ENCODE measurements at places on chromosomes 2 and 18.

- no peak for DNase-seq
Observed at GRCh38 chr2:37664231-37664643, 7.2 kb downstream of the CDC42EP3 start.

- no peak for DNase-seq
Observed at GRCh38 chr2:164302786-164303185, 318.5 kb downstream of the GRB14 start.

DNA sequence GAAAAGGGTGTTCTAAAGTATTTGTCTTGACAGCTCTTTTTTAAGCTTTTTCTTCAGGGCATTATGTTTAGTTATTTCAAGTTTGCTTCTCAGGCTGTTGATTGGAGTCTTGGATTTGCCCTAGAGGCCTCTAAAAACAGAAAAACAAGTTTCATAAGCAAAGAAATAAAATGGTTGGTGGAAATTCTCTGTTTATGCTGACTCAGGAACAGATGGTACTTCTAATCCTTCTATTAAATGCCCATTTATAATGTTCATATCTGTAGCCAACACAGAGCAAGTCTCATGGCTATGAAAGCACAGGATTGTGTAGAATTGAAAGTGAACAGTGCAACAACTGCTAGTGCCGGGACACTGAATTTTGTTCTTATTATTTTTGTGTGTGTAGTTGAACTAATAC lies 60.4 kb downstream of the KCNJ3 start:
- no peak for DNase-seq

GRCh38 chr2:4151521-4151920 lies 448.1 kb downstream of the DCDC2C start:
- no peak for DNase-seq

- DNase-seq, result no peak
Observed at GRCh38 chr2:184875212-184875611, 276.9 kb downstream of the ZNF804A start.

DNA sequence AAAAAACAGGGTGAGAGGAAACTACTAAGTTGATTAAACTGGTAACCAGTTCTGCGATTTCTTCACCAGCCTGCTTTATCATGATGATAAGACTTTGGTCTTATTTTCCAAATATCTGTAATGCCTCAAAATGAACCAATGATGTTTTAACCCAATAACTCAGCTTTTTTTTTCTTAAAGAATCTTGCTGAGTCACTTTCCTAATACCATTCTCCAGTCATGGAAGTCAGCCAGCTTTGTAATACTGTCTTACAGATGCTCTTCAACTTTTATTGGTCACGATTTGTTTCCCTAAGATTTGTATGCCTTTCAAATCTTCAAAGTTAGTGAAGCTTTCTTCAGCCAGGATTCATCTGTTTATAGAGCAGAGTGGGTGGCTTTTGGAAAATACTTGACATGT lies 47.7 kb upstream of the SMIM21 start:
- peak; percentile 66 for DNase-seq

DNA sequence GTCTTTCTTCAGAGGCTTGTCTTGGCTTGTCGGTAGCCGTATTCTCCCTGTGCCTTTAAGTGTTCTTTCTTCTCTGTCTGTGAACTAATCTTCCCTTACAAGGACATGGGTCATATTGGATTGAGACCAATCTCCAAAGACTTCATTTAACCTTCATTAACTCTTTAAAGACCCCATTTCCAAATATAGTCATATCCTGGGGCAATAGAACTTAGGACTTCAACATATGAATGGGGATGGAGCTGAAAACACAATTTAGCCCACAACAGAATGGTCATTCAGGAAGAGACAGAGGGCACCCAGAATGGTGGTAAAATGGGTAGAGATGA lies 82.1 kb upstream of the TANK start:
- DNase-seq, result no peak

DNA sequence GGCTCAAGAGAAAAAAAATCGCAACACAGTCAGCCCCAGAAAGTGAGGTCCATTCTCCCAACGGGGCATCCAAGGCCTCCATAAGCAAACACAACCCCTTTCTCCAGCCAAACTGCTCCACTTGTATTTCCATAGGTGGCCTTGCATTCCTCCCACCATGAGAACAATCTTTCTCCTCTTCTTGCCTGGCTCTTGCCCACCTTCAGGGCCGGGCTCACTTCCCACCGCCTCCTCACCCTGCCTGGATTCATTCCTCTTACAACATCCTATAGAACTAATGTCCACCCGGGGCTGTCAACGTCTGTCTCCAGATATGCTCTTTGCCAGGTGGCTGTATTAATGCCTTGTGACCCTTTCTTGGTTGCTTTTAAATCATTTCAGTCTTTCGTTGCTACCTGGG lies 124.5 kb downstream of the SMAD7 start:
- DNase-seq, result no peak

DNA sequence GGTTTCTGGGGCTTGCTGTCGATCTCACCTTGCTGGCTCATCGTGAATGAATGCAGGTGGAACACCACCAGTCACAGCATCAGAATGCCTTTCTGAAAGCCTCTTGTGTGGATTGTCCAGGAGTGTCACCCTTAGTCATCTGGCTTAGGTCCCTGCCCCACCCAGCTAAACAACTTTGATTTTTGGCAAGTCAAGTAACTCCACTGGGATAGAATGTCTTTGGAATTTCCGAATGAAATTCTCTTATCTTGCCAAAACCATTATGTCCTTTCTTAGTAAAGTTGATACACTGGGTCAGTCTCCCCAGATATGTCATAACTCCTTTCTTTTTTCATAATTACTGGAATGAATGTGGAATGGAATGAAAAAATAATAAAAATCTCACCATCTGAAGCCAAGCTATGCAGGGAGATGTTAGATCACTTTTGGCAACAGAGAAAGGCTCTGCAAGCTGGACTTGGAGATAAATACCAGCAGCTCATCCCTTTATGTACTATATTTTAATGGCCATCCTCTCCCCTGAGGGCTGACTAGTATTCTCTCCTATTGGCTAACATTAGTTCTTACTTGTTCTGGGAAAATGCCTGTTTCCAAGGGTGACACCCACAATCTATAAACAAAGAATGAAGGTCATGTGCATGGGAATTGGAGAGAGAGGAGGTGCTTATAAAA lies 35.4 kb downstream of the INSIG2 start:
- DNase-seq, result peak; percentile 93

DNA sequence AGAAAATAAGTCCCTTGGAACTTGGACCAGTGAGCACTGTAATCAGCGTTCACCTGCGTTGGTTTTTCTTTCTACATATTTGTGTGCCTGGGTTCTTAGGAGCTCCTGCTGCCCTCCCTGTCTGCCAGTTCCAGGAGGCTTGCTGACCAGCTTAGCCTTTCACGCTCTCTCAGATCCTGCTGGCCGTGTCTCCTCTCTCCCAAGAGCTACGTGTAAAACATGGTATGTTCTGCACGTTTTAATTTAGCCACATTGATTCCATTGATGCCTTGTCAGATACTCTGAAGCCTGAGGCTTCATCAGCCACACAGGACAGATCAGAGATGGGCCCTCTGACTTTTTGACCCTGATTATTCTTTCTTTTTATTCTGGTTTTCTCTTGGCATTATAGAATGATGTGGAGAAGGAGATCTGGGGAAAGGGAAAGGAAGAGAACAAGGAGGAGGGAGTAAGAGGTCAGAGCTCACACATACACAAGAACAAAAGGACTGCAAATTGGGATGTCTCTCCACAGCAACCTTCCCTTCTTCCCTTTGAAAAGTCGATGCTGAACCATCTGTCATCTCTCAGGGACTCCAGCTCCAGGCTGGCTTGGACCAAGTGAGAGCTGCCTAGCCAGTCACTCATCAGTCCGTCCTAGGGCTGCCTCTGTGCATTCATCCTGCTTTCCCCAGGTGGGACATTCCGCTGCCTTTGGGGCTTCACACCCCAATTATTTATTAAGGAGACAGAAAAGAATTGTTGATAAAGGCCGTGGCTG lies 152.8 kb downstream of the PIK3C3 start:
- no peak for DNase-seq

DNA sequence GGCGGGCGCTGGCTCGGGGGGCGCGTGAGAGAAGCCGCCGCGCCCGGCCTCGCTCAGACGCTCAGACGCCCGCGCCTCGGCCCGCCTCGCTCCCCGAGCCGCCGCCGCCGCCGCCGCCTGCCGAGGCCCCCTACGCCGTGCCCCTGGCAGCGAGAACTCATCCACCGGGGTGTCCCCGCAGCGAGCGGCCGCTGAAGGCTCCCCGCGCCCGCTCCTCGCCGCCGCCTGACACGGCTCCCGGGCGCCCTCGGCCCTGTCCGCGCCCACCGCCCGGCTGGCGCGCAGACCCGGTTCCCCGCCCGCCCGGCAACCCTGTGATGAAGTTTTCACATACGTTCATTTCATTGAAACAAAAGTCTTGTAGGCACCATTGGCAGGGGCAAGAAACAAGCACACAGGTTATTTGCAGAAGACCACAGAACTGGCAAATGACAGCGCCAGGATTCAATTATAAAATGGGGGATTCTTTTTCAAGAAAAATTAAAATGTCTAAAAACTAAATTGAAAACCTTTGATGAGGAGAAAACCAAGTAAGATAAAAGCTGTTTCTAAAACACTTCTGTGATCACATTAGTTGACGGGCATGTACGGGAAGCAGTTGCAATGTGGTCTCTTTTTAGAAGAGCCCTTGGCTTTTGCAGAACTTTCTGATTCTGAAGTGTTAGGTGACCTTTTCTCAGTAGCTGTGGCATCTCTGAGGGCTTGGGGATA lies 50.5 kb upstream of the TUBA3D start:
- no peak for DNase-seq

GRCh38 chr18:5398269-5398668 lies 102.7 kb upstream of the ZBTB14 start:
- DNase-seq, result no peak

DNA sequence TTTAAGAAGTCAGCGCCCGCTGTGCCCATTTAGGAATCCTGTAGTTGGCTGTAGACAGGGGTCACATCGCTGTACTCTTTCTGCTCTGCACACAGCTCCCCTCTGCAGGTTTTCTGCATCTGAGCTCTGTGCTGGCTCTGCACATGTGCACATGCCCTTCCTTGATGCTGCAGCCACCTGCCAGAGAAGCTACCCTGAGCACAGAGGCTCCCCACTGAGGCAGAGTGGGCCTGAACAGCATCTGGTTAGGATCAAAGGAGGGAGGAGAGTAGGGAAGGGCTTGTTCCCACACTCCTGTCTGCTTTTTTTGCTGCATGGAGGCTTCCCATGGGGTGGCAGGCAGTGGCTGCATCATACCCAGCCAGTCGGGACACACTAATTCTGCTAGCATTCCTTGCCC lies 238.9 kb downstream of the FHOD3 start:
- no peak for DNase-seq

- no peak for DNase-seq
Observed at GRCh38 chr18:35590935-35591334, 9.4 kb downstream of the GALNT1 start.

DNA sequence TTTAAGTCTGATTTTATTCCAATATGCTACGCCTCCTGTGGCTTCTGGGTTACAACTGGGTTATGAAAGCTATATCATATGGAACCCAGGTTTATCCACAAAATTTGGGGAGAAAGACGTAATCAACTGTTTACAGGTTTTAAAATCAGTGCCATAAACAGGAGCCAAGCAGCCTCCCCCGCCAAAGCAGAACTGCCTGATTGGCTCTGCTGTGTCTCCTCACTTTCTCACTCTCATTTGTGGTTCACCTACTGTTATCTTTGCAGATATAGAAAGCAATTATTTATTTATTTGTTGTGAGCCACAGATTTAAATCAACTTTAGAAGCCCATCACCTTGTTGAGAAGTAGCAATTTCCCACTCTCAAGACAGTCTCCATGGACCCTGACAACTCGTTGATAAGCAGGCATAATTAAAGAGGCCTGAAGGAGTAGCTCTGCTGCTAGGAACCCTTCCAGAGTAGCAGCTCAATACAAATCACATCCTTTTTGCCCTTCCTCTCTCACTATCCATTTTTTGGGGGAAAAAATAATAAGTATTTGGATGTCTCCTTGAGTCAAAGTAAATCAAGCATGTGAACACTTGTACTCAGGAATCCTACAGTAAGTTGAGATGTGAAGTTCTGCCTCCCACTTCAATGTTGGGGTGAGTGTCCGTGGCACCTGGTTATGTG lies 191.0 kb upstream of the CCDC150 start:
- no peak for DNase-seq

GRCh38 chr18:23573626-23574431 lies 12.5 kb downstream of the NPC1 start:
- DNase-seq, result no peak

GRCh38 chr18:6239716-6240115 lies 175.0 kb downstream of the L3MBTL4 start:
- DNase-seq, result no peak

- no peak for DNase-seq
Observed at GRCh38 chr2:129396980-129397599, 582.4 kb upstream of the RAB6C start.

DNA sequence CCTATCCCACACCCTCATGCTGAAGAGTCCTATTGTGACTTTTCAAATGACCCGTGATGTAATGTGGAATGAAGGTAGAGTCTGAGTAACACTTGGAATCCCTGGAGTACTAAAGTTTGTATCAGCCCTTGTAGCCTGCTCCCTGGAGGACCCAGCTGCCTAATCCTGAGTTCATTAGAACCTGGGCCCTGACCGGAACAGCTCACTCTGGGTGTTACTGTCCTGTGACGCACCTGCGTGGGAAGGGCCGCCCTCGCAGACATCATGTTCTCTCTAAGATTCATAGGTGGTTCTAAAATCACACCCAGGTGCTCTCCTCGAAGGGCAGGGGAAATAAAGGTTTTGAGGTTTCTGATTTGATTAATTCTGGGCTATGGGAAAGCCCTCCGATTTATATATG lies 62.3 kb downstream of the NCK2 start:
- DNase-seq, result no peak

- DNase-seq, result no peak
Observed at GRCh38 chr2:46535360-46535759, 56.0 kb downstream of the TMEM247 start.

DNA sequence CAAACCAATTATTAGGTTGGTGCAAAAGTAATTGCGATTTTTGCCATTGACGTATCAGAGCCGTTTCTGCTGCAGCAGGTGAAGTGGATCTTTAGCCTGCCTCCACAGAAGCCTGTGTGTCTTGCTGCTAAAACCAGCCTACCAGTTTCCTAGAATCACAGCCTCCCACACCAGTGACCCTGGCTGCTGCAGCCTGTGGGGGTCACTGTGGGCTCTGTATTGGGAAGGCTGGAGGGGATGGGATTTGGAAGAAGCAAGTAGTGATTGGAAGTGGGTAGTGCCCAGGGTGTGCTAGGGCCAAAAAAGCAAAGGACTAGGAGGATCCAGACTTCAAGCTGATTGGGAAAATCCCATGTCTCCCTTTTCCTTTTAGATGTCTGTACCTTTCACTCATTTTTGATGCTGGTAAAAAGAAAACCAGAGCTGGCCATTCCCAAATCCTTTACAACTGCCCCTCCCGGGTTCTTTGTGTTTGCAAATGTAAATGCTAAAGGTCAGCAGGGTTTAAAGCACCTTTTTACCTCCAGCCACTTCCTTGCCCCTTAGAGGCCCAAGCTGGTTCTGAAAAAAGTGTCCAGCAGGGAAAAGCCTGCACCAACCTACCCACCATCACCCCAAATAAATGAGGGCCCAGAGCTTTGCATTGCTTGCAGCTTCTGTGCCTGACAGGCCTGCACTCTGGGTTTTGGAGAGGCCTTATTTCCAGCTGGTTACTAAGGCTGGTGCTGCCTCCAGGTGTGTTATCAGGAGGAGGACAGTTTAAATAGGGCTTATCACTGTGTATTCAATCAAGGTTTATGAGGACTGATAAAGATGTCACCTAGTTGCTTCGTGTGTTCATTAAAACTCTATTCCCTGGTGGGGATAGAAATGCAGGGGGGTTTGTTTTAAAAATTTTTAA lies 172.0 kb downstream of the MIB1 start:
- no peak for DNase-seq

All from AG04449 (cell line).